T-helper 22 cell (primary cell): ENCODE measurements at places on chromosomes 3 and 15.

- DNase-seq, result no peak
Measured at GRCh38 chr3:21621181-21621651, 129.8 kb downstream of the ZNF385D start.

GRCh38 chr3:127622772-127623576 lies 6.0 kb upstream of the PODXL2 start:
- no peak for DNase-seq

DNA sequence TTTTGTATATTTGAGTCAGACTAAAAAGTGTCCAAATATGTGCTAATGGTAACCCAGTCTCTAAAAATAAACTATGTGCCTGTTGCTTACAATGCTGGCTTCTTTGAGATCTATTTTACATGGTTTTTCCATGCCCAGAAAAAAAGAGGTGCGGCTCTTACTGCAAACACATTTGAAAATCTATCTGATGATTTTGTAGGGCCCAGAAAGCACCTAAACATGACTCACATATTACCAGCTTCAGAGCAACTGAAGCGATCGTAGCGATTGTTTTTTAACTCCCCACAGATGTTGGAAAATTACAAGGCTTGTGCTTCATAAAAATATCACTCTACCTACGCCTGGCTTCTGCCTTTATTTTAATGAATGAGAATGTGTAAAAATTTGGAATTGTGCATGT lies 53.5 kb downstream of the SUCNR1 start:
- DNase-seq, result no peak

DNA sequence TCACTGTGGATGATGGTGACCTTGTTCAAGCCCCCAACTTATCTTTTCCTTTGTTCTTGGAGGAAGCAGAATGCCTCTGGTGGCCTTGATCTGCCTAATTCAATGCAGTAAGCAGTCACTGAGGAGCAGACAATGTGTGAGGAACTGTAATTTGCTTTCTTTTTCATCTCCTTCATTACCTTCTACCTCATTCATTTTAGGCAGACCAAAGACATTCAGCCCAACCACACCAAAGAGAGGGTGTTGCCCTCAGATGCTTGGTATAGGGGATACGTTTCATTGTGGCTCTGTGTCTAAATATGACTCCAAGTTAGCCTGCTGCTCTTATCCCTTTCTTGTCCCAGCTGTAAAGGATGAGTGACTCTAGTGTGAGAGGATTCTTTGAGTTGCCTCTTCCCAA lies 15.3 kb downstream of the EXOSC7 start:
- no peak for DNase-seq

GRCh38 chr3:100614941-100615340 lies 5.5 kb downstream of the ADGRG7 start:
- DNase-seq, result no peak

DNA sequence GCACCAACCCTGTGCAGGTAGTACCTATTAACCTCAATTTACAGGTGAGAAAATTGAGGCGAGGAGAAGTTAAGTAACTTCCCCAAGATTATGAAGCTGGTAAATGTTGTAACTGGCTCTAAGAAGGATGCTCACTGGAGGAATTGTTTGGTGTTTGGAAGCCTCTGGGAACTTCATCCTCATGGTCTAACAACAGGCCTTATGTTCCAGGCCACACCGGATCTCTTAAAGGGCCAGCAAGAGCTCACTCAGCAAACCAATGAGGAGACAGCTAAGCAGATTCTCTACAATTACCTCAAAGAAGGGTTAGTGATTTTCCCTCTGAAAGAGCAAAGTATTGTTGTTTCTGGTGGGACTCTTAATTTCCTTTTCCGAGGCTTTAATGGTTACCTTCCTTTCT lies 63.9 kb downstream of the CGNL1 start:
- DNase-seq, result no peak

GRCh38 chr3:117955196-117955595 lies 1079.5 kb downstream of the IGSF11 start:
- no peak for DNase-seq
